Activated naive CD4-positive, alpha-beta T cell treated with anti-CD3 and anti-CD28 coated beads for 36 hours (primary cell): ENCODE measurements at places on chromosomes 6 and 20. TPM values are rescaled to one million over a fixed set of nuclear protein-coding genes. Genes with fewer than 3 reads are reported as not detected.
A peak's percentile ranks its signal among the peaks of the same experiment; 100 is the strongest.

- no peak for DNase-seq
Measured at GRCh38 chr6:7922596-7922995, 12.0 kb upstream of the TXNDC5 start.

DNA sequence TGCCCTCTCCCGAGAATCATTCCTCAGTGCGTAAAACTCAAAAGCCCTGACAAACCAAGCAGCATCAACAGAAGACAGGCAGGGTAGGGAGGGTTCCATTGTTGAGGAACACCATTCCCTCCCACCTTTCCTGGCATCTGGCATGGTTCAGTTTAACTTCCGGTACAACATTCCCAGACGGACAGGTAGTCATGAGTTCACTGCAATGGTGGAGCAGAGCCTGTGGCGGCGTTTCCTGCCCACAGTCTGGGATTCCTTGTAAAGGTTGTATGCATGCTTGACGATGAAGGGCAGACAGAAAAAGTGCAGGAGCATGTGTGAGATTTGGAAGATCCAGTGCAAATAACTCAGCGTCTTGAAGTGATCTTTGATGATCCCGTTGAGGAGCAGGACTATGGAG, 42.3 kb downstream of the PIM1 start:
- no peak for DNase-seq

DNA sequence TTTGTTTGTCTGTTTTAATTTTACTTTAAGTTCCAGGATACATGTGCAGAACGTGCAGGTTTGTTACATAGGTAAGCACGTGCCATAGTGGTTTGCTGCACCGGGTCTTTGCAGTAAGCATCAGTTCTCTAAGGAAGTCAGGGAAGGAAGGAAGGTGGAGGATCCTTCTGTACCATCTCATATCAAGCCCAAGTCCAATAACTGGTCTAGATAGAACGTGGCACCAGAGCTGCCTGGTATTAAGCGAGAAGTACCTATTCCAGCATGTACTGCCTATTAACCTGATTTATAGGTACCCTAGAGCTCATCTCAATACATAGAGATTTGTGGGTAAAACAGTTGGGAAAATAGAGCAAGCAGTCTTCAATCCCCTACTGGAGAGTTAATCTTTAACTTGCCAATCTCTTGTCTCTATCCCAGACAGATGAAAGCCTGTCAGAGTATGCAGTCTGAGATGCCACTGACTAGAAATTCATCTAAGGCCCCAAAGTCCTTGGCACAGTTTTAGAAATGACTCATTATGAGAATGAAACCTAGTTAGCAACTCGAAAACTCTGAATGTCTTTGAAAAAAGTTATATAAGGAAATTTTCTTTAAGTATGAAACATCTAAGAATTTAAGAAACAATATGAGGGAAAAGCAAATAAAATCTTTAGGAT, 144.9 kb downstream of the TFAP2A start:
- DNase-seq, result no peak

DNA sequence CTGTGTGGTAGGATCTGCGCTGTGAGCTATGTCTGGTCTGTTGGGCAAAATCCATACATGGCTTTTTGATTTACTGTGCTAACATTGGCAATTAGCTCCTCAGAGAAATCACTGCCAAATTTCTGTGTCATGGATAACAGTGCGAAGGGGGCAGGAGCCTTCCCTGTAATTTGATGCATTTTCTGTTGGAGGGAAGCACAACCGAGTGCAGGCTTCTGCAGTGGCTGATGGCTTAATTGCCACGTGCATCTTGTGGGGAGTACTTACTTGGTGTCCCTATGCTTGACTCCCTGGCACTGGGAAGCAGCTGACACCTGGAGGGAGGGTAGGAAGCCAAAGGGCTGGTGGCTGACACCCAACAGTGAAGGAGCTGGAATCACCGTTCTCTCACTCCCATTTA, 99.3 kb upstream of the PROKR2 start:
- no peak for DNase-seq

DNA sequence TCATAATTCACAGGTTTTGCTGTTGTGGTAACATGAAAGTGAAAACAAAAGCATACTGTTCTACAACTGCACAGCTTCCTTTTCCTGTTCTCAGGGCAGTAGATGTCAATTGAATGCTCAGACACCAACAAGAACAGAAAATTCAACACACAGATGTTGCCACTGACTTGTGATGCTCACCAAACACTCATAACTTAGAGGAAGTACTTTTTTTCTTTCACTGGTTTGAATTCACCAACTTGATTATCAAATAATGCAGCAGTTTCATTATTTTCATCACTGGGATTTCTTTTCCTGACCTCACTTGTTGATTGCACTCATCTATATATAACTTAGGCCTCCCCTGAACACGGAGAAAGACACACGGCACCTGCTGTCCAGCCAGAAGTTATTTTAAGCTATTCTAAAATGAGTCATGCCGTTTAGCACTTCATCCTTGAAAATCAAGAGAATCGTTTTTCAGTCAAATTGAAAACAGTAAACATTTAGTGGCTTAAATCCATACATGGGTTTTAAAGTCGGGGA, 949 bp downstream of the TXLNB start:
- DNase-seq, result peak; percentile 32

ENPP3 gene
- 1.2 TPM for total RNA-seq

DNA sequence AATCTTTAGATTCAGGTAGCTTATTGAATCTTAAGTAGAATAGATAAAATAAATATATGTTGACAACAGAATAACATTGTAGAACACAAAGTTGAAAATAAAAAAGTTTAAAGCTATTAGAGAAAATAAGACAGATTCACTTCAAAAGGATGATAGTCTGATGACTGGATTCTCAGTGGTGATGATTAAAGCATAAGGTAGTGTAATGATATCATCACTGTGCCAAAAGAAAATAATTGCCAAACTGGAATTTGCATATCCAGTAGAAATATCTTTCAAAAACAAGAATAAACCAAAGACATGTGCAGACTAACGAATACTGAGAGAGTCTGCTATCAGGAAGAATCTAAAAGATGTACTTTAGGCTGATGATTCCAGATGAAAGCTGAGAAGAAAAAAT, 30.2 kb downstream of the ENPP1 start:
- DNase-seq, result no peak

DSN1 gene
- total RNA-seq, result 23.0 TPM

GRCh38 chr6:128712898-128713297, 170.0 kb upstream of the LAMA2 start:
- DNase-seq, result no peak

TPBG gene
- total RNA-seq, result 0.07 TPM

DNA sequence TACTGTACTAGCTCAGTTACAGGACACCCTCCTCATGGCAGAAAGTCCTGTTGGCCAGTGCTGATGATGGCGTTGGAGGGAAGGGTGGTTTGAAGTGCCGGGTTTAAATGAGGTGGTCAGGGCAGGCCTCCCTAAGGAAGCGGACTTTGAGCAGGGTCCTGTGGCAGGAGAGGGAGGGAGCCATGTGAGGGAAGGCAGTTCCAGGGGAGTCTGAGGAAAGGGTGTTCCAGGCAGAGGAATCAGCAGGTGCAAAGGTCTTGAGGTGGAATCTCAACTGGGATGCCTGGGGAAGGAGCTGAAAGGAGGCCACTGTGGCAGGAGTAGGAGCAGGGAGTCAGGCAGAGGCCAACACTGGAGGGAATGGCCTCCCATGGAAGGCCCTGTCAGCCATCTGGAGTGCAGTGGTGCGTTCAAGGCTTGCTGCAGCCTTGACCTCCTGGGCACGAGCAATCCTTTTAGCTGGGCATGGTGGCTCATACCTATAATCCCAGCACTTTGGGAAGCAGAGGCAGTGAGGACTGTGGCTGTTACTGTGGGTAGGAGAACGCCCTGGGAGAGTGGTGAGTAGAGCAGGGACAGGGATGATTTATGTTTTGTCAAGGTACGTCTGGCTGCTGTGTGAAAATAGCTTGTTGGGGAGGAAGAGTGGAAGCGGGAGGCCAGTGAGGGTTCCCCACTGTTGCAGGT, 26.2 kb downstream of the VSTM2L start:
- no peak for DNase-seq

GRCh38 chr6:52136934-52137467, 49.2 kb upstream of the IL17A start:
- DNase-seq, result no peak

- DNase-seq, result no peak
Measured at GRCh38 chr6:106119546-106119945, 33.4 kb downstream of the PRDM1 start.

- peak; percentile 87 for DNase-seq
Measured at GRCh38 chr6:41200296-41200900, 551 bp downstream of the TREML2 start.

OTOR gene
- not detected for total RNA-seq

GRCh38 chr20:60884277-60884676, 367.8 kb upstream of the CDH4 start:
- DNase-seq, result no peak

DNA sequence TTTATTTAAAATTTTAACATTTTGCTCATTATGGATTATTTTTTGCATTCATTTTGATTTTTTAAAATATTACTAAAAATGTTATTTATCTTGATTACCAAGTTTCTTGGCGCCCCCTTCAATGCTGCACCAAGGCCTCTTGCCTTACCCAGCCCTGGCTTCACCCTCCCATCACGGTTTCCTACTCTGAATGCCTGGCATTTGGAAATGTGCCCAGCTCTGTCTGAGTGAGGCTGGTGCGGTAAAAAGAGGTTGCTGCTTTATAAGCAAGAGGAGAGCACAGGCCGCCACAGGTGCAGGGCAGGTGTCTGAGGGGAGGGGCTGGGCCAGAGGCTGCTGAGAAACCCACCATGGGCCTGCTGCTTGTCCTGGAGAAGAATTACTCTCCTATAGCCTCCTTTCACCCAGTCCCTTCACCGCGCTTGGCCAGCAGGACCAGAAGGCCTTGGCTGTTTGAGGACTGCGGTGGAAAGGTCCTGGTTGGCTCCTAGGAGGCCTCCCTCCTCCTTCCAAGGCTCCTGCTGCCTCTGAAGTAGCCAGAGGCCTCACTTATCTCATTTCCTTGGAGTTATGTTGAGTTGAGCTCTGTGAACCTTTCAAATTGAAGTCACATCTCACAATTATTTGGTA, 62.6 kb downstream of the BANF2 start:
- no peak for DNase-seq

PRKN gene
- total RNA-seq, result 0.33 TPM

KIAA1755 gene
- not detected for total RNA-seq
